ENCODE measurements at places on chromosomes 16 and 17.

- DNase-seq, result peak; percentile 89
Observed at GRCh38 chr17:7440834-7441195, 1.5 kb downstream of the FGF11 start.

DNA sequence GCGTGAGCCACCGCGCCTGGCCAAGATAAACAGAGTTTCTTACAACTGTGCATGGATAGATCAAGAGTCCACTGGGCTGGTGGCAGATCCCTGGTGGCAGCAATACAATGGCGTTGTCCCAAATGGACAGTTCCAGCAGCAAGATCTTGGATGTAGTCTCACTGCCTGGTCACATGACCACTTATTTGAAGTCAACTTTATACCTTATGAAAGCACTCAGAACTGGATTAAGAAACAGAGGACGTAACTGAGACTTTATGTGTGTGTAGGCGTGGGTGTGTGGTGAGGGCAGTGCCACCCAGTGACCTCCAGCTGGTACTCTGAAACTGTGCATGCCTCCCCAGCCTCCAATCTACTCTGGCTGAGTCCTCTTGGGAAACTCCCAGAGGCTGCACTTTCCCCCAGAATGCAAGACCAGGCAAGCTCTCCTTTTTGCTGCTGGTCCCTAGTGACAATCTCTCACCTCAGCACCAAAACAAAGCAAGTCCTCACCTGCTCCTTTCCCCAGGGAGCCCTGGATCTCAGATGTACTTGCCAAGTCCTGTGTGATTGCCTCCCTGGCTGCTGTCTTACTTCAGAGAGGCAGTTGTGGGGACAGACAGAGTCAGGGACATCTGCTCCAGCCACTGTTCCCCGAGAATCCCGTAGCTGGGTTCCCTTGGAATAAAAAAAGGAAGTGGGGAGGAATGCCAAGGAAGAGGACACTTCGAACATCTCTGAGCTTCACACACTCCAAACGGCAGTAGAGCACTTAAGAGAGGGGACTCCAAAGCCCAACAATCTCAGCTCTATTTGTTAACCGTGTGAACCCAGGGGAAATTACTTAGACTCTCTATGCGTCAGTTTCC is 11.7 kb upstream of the ST6GALNAC2 start:
- no peak for DNase-seq

- no peak for DNase-seq
Observed at GRCh38 chr17:46995841-46996571, 17.0 kb upstream of the RPRML start.

DNA sequence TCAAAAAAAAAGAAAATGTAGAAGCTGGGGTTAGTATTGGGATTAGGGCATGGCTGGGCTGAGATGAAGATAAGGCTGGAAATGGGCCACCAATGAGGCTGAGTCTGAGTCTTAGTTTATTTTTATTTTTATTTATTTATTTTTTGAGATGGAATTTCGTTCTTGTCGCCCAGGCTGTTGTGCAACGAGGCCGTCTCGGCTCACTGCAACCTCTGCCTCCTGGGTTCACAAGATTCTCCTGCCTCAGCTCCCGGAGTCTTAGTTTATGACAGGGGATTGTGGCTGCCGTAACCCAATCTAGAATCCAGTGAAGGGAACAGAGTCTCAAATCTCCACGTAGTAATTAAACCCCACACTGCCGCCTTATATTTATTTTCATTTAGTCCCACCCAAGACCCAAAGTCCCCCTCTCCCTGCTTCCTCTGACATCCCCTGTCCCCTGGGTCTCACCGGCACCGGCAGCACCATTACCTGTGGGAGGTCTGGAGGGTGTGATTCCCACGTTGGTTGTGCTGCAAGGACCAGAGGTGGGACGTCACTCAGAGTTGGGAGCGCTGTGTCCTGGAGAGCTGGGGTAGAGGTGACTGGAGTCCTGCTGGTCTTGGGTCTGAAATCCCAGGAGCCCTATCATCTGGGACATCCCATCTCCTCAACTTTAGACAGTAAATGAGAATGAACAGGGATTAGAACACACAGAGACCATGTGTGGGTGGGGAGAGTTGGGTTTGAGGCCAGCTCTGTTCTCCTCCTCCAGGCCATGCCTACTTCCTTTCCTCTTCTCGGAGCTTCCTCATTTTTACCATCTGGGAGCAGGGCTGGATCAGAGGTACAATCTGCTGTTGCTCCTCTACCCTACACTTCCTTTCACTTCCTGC is at the start of gene CLEC10A:
Gene CLEC10A, minus strand, starts transcription at position 671 of the 875 bp plus-strand sequence. CDS start 1,439 bp downstream, outside the sequence.
- no peak for DNase-seq

GRCh38 chr17:60297760-60298401 is 94.1 kb downstream of the USP32 start:
- no peak for DNase-seq

DNA sequence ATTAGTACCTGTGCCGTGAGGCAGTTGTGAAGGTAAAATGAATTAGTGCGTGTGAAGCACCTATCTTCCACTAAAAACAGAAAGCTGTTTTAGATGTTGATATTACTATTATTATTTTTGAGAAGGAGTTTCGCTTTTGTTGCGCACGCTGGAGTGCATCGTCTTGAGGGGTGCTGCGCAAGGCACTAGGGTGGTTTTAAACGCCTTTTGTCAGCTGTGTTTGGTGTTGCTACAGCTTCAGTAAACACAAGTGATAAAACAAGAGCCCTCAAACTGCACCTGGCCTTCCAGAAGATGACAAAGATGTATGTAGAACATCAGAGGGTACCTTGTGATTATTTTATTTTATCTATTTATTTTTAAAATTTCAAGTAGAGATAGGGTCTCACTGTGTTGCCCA is 38.2 kb downstream of the PLCG2 start:
- DNase-seq, result no peak

- no peak for DNase-seq
Observed at GRCh38 chr17:72640415-72641165, 451.9 kb downstream of the SLC39A11 start.

GRCh38 chr16:67525176-67525860 is 3.3 kb upstream of the RIPOR1 start:
- no peak for DNase-seq

- DNase-seq, result peak; percentile 78
Observed at GRCh38 chr17:79789943-79790804, 6.7 kb downstream of the CBX8 start.

GRCh38 chr17:64130559-64131001 is 636 bp upstream of the ERN1 start:
- DNase-seq, result no peak

DNA sequence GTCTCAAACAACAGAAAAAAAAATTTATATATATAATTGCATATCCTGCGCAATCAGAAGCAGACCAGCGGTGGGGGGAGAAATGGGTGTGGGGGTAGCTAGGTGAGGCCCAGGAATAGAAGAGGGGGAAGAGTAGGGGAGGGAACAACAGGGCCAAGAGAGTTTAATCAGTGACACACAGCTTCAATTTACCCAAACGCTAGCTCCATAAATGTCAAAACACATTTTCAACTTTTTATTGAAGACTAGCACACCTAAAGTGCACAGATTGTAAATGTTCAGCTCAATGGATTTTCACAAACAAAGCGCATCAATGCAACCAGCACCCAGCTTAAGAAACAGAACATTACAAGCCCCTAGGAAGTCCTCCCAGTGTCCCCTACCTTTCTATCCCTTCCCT is 24.8 kb upstream of the NAGS start:
- DNase-seq, result no peak

GRCh38 chr17:46889992-46890564 is 32.9 kb upstream of the GOSR2 start:
- DNase-seq, result peak; percentile 24

DNA sequence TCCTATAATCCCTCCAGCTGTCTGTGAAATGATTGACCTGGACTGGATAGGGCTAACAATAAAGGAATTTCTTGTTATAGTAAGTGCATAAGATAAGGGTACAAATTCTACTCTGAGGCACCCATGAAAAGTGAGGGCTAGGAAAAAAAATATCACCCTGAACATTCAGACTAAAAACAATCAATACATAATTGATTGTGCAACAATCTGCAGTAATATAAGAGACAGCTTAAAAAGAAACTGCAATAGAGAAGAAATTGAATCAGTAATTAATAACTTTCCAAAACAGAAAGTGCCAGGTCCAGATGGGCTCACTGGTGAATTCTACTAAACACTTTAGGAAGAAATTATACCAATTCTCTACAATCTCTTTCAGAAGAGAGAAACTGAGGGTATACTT is 44.2 kb upstream of the CREBBP start:
- no peak for DNase-seq

- no peak for DNase-seq
Observed at GRCh38 chr16:7745276-7745675, 412.6 kb downstream of the RBFOX1 start.

DNA sequence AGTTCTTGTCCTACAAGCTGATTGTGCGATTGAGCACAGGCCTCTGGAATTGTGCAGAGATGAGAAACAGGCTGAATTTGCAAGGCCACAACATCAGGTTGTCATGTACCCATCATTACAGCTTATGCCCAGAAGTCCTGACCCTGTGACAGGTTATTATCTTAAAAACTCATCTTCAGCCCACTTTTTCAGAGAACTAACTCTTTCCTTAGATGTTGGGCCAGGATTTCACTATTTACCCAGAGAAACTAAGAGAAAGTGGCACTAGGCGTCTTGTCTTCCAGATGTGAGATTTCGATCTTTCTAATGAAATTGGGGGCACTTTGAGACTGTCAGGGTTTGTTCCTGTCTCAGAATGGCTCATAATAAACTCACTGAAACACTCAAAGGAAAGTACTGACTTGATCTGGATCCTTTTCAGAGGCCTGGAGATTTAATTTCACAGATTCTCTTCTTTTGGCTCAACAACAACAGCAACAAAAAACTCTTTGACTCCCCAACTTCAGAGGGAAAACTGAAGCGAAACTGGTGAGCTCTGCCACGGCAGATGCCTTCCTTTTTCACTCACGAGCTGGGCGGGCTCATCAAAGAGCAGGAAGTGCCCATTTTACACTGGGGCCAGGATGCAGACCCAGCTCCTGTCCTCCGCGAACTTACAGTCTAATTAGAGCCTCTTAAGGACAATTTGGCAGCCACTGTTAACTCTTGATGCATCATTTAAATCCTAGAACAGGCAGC is 17.7 kb upstream of the SLC12A3 start:
- no peak for DNase-seq

- no peak for DNase-seq
Observed at GRCh38 chr17:61466246-61466645, 14.0 kb downstream of the TBX4 start.

GRCh38 chr17:4490109-4490591 is 8.5 kb upstream of the SPNS2 start:
- DNase-seq, result peak; percentile 96

GRCh38 chr17:57370619-57371018 is 114.3 kb downstream of the MSI2 start:
- DNase-seq, result no peak

- DNase-seq, result no peak
Observed at GRCh38 chr17:29458066-29458465, 67.9 kb downstream of the TAOK1 start.

GRCh38 chr17:5282642-5283217 is 646 bp downstream of the RABEP1 start:
- DNase-seq, result peak; percentile 74

DNA sequence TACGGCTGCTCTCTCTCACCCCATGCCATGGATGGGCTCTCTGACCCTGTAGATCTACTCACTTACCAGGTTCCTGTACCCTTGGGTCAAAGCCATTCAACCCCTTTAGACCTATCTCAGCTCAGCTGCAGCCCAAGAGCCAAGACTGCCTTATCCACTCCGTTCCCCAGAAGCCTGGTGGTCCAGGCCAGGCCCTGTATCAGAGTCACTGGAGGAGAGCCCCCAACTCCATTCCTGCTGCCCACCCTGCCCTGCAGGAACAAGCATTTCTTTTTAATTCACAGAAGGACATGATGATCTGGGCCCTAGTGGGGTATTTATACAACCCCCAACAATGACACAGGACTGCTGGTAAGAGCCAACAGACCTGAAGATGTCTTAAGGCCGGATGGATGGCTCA is 76.8 kb downstream of the AIPL1 start:
- DNase-seq, result no peak

GRCh38 chr17:77489893-77490255 is 349.1 kb downstream of the SEC14L1 start:
- DNase-seq, result no peak

DNA sequence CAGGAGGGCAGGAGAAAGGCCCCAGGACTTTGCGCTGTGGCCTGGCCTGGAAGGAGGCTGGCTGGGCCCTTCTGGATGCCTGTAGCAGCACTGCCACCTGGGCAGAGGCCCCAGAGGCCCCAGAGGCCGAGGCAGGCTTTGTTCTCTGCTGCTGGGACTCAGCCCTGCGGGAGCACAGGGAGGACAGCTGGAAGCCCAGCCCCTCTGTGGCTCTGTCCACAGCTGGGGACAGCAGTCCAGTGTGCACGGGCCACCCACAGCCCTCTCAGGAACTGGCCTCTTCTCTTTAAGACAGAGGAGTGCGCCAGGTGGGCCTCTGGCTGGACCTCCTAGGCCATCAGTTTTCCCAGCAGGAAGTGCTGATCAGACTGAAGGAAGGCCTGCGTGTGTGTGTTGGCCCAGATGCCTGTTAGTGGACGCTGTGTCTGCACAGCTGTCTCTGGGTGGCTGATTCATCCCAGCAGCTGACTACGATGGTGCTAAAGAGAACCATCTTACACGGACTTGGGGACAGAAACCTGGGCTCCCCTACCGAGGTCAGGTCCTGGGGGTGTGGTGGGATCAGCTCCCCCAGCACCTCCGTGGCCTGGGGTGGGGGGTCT is 26.9 kb upstream of the ZNF750 start:
- no peak for DNase-seq

DNA sequence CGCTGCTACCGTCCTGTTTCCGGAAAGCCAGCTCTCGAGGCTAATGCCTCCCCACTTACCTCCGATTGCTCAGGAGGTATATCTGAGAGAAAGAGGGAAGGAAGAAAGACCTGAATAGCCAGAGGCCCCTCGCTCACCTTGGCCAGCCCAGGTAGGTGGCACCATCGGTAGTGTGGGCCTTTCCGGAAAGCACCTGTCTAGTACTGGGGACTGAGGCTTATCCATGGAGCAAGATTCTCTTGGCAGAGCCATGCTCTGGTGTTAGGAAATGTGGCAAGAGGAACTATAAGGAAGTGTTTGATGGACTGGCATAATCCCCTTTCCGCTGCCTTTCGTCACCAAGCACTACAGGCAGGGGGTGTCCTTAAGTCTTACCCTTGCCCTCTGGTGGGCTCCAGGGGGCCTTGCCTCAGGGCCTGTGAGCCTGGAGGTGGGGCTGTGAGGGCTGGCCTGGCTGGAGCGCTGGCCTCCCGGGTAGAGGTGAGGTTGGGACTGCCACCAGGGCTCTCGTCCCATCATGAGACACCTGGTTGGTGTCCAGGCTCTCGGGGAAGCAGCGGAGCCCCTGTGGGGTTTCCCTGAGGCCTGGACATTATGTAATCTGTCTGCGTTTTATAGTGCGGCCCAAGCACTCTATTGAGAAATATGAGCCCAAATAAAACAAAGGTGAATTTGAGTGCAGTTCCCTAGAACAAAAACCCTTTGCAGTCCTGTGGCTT is 2.9 kb downstream of the CMIP start:
- peak; percentile 23 for DNase-seq
